Left lung (tissue), 14 donors: ENCODE measurements at places on chromosomes 16 and 17. TPM values are rescaled to one million over a fixed set of nuclear protein-coding genes. Genes with fewer than 3 reads are reported as not detected.

DNA sequence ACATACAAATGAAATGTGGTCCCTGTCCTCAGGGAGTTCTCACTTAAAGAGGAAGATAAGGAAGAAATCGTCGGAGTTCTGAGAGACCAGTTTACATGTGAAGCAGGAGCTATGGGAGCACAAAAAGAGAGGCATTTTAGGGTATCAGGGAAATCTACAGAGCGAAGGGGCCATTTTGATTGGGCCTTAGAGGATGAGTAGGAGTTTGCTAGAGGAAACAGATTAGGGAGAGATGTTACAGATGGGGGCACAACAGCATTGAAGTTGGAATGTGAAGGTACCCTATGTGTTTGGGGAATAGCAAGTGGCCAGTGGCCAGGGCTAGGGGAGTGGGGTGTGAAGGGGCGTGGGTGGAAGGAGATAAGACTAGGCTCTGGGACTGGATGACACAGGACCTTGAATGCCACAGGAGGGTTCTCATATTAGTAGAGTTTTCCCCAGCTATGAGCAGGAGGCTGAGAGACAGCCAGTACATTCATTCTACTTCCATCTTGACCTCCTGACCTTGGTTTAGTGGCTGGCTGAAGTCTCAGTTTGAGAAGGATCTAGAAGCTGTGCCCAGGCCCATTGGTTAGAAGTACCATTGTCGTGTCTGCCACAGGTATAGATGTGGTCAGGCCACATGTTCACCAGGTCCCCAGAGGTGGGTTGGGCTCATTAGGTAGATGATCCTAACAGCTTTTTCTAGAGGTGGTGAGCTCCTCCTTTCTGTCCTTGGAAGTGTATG is 34.8 kb downstream of the CPNE2 start:
- no peak for DNase-seq

DNA sequence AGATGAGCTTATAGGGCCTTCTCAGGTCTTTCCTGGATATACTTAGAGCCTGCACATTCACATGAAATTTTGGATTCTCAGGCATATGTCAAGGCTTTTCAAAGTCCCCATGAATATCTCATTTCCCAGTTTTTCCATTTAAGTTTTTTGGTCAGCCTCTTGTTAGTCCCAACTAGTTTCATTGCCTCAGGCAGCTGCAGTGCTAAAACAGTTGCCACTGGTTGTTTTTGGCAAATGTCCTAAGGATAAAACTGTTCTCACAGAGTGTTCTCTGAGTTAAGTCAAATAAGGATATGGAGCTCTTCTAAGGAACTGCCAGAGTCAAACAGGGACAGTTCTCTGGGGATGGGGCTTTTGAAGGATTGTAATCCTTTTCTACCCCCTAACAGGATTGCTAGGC is 39.9 kb upstream of the ABCC11 start:
- no peak for DNase-seq

GRCh38 chr17:81494626-81495377 is 17.8 kb downstream of the ACTG1 start:
- DNase-seq: no peak

PRAC1 gene
- not detected for polyA plus RNA-seq

DNA sequence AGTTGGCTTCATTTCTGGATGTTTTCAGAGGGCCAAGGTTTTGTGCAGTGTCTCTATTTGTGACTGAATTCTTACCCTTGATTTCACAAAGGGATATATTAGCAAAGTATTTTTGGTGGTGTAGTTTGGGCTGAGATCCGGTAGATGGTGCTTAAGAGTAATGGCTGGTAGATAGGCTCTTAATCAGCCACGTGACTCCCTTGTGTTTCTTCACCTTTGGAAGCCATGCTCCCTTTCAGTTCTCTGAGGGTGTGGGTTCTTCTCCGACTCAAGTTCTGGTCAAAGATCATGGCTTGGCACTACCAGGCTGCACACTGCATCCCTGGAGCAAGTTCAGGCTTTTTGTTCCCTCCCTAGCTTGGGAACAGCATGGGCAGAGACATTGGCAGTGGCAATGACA is 887.3 kb downstream of the CDH8 start:
- DNase-seq: no peak
